D721Med (cell line): ENCODE measurements at places on chromosomes 5 and 9.

DNA sequence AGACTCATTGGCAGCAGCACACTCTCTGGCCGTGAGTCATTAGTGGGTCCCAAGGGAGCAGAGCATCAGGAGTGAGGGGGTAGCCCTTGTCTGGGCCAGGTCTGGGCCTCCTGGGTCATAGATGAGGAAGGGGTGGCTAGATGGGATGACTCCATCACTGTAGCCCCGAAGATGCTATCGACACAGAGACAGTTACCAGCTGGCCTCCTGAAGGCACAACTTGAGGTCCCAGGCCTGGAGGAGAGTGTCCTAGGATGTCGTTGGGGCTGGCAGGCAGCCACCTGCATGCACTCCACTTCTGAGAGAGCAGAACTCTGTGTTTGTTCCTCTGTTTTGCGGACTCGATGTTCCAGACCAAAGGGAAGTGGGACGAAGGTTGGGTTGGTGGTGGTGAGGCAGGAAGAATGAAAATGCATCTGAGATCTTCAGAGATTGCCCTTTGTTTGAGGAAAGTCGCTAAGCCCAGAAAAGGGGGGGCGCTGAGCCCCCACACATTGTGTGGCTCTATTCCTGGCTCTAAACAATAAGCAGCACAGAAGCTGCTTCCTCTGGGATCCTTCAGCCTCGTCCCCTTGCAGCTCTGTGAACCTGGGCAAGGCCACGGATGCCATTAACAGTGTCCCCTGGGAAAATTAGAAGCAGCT is 4.7 kb downstream of the BTNL9 start:
- no peak for DNase-seq

GRCh38 chr9:121783111-121783510 is 131.7 kb downstream of the DAB2IP start:
- no peak for DNase-seq

DNA sequence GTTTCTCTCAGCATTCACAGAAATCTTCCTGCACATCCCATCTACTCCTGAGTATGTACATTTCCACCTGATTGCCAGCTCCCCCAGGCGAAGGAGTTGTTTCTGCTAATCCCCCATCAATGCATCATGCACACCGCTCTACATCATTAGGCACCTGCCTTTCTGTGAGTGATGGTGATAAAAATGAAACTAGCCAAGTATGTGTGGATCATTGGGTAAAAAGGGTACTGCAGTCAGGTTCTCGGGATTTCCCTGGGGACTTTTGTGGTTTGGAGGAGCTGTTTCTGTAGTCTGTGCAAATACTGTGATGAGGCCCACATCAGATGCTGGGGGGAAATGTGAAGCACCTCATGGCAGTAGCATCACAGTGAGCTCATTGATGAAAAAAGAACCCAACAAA is 30.4 kb downstream of the CAMK4 start:
- DNase-seq: no peak

DNA sequence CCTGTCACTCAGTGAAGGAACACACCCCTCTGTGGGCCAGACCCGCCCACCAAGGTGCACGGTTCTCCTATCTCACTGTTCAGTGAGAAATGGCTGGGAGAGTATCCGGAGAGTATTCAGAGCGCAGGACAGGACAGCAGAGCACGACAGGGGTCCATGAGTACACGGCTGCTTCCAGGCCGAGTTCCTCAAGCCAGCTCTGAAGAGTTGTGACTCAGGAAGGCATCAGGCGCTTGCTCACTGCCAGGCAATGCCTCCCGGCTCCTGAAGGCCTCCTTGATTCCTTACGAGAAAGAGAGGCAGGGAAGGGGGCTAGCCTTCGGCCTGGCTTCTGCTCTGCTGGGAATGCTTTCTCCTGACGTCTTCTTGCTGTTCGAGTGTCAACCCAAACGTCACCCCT is 132.1 kb upstream of the PPP1R26 start:
- DNase-seq: no peak

- no peak for DNase-seq
These were observed 4.5 kb downstream of the GRIN1 start for GRCh38 chr9:137143459-137143858.
